NCI-H2171 treated with DMSO at 0.1 percent for 48 hours (cell line): ENCODE measurements at places on chromosomes 16 and 17.
A peak's percentile ranks its signal among the peaks of the same experiment; 100 is the strongest.

DNA sequence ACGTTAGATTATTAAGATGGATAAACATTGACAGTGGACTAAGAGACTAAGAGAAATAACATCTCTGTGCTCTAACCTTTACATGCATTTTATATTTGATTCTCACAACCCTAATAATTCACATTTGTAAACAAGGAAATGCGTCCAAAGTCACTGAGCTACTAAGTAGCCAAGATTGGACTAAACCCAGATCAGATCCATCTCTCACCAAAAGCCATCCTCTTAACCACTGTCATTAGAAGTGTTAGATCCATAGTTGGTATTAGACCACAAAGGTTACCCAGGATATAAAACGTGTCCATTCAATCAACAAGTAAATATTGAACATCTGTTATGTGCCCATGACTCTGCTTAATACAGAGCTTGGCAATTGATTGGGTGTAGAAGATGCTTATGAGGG, 5.2 kb downstream of the HSD17B2 start:
- DNase-seq: no peak

DNA sequence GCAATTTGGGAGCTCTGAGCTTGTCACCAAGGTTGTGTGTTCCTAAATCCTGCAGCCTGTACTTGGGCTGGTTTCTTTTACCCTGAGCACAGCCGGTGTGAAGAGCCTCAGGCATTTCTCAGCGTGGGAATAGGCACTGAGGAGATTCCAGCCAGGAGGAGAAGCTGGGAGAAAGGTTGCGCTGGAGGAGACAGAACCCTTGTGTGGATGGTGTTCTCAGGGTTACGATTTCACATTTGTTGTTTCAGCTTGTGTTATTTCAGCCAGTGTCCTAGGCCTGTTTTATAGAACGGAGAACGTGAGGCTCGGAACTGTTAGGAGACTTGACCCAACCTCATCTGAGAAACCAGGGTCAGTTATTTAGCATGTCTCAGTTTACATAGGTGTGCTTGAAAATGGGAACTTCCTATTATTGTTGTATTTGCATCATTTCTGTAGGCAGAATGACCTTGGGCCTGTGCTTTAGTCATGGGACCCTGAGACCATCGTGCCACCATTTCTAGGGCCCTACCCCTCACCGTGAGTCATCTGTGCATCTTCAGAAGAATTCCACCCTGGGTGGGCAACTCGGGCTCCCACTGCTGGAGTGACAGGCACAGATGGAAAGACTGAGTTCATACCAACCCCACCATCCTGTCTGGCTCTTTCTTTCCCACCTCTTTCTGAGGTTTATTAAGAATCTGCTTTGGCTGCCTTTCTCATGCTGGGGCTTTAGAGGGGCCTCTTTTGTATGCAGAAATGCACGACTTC, 134.9 kb downstream of the MSI2 start:
- peak; percentile 76 for DNase-seq

- no peak for DNase-seq
Measured at GRCh38 chr16:880471-881171, 80.1 kb upstream of the GNG13 start.

DNA sequence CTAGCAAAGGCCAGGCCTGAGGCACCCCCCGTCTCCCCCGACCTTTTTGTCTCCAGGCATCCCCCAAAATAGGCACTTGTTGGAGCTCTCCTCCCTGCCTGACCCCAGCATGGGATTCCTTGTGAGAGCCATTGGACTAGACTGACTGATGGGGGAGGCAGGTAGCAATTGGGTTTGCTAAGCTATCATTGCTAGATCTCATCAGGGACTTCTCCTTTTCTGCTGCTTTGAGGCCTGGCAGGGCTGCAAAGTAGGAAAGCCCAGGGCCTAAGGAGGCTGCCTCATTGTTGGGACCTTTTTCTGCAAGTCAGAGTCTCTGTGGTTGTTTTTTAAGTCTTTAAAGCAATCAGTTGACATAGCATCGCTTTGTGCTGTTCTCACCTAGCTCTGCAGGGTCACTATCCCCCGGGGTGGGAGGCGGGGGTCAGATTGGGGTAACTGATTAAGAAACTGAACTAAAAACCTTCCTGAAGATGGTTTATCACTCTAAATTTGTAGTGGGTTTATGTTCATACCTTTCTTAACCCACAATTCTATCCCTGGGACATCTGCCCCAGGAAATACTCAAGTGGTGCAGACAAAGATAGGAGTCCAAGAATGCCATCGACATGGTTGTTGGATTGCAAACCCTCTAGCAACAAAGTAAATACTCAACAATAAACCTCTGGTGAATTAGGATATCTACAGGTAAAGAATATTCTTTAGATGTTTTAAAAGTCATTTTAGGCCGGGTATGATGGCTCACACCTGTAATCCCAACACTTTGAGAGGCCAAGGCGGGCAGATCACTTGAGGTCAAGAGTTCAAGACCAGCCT, 28.0 kb downstream of the LLGL2 start:
- DNase-seq: no peak

DNA sequence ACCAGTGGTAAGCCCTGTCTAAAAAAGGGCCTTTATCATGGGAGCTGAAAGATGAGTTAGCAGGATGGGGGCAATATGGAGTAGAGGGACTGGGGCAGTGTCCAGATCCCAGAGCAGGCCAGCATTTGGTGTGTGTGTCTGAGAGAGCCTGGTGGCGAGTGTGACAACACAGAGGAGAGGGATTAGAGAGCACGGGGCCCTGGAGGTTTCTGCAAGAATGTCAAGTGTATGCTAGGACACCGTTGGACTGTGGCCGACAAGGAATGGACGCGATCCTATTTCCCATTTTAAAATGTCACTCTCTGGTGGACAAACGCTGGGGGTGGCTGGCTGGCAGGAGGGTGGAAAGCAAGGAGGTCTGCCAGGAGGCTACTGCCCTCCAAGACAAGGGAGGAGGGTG, 12.4 kb downstream of the TAC4 start:
- no peak for DNase-seq

DNA sequence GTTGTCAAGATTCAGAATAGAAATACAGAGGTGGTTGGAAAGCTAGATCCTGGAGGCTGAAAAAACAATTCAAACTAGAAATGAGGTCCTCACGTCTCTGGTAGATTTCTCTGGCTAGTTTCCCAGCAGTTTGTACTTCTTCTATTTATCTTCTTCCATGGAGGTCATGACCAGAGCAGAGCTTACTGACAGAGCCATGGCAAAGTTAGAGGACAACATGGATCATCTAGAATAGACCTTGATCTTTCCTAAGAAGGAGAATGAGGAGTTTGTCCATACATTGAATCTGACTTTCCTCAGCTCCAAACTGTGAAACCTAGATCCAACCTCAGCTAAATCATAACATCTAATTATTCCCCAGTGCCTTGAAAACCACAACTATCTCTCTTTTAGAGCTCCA, 900.8 kb upstream of the GOT2 start:
- DNase-seq: no peak

DNA sequence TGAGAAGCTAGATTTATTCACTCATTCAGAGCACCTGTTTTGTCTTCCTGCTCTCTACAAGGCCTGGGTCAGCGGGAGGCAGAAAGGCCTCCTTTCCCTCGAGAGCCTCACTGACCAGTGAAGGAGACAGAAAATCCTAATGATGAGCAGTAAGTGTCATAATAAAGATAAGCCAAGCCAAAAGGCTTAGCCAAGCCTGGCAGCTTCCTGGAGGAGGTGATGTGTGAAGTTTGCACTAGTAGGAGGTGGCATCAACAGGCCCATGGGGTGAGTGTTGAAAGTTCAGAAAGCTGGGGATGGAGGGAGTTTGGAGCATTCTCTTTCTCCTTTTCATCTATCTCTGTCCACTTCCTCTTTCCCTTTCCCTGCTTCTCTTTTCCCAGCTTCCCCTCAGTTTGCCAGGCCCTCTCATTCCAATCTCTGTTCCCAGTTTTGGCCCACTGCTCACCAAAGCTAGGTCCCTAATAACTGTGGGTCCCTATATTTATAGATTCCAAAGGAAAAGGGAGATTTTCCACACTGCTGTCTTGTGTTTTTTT, 16.5 kb upstream of the SPNS3 start:
- DNase-seq: no peak

DNA sequence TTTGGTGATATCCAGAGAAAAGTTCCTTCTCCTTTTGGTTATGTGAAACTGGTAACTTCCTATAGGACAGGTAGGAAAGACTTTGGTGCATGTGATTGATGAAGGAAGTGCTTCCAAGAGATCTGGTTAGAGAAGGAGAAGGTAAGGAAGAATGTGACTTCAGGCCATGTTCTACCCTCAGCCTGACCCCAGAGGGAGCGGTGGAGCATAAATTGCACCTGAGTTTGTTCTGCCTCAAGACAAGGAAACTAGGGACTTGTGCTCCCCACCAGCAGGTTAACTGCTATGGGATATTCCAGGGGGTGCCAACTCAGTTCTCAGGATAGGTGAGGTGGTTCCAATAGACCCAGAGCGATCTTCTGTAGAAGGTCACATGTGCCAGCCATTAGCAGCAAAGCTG, 299.3 kb upstream of the XYLT1 start:
- DNase-seq: no peak

DNA sequence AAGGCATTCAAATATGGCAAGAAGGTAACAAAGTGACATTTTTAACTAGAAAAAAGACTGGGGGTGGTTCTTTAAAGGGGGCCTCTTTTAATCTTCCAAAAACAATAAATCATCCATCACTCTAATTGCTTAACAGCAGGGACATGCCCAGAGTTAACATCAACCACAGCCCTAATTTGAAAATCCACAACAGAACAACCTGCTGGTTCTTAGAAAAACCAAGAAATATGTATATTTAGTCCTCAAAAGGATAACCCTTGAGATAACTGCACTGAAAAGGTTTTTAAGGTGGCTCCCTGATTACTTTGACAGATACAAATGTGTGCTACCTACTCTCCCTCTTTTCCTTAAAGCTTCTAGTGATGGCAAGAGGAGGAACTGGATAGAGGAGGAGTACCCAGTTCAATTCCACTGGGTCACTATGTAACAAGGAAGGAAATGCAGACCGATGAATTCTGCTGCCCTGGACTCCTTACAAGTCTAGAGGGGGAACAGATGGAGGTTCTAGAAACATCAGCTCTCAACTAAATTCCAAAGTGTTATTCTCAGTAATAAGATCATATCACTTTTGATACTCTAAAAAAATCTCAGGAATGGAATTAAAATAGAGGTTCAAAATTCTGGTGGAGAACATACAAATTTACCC, 54.3 kb downstream of the N4BP1 start:
- DNase-seq: no peak

GRCh38 chr17:4735876-4736651, 3.6 kb upstream of the ZMYND15 start:
- no peak for DNase-seq

DNA sequence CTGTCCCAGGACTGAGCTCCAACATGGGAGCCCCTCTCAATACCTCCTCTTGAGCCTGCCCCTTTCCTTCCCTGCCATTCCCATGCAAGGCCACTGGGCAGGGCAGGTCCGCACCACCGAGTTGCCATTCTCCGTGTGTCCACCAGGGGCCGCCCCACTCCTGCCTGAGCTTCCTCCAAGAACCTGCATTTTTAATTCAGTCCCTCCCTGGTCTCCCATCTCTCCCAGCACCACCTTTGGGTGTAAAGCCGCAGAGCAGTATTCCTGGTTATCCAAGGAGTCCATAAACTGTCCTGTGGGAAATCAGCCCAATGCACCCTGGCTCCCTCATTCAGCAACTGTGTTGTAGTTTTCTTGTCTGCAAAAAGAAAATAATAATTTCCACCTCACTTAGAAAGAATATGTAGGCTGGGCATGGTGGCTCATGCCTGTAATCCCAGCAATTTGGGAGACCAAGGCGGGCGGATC, 15.9 kb upstream of the ANKRD40CL start:
- DNase-seq: peak; percentile 83

- peak; percentile 47 for DNase-seq
Measured at GRCh38 chr17:79444198-79444597, 166.7 kb downstream of the RBFOX3 start.

GRCh38 chr17:15885770-15886169, 59.2 kb upstream of the ADORA2B start:
- DNase-seq: no peak

DNA sequence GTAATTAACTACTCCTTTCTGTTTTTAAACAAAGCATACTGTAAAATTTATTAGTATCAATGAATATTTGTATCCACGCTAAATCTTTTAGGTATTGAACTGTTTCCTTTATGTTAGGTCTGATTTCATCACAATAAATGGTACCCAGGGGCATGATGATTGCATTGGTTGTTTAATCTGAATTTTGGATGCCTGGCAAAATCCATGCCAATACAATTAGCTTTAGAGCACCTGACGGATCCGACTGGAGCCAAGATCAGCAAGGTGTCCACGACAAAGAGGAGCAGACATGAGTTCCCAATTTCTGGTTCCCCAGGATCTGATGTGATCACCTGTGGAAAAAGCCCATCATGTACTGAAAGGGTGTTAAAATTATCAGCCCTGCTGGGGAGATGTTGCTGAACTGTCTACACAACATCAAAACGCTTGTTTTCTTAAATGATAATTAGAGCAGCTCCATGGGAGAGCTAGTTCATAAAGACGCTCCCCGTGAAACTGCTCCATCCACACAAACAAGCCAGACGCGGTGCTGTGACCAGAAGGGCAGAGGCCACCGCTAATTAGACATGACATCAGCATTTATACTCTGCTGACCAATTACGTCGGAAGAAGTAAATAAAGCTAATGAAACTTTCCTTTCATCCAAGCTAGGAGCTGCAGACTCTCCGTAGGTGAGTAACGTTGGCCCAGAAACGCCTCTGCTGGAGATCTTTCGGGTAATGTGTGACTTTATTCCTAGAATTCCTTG, 151.7 kb downstream of the CPPED1 start:
- DNase-seq: no peak

DNA sequence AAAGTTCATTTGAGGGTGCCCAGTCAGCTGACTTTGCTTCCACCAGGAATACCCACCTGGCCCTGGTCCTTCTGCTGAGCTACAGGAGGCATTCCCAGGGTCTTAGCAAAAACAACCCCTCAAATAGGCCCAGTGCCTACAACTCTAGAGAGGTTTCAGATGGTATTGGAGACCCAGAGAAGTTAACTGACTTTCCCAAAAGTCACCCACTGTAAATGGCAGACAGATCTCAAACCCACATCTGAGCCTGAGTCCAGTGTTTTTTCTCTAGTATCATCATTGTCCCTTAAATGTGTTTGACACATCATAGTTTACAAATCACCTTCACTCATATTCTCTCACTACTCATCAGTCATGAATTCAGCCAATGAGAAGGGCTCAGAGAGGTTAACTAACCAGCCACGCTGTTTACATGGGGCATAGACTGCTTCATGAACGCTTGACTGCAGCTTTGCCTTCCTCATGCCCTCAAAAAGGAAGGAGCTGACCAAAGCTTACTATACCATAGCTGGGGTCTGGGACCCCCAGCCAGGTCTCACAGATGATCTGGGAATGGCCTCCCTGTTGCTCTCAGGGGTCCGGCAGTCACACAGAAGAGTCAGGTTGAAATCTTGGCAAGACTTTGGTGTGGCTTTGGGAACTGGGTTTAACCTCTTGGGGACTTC, 3.7 kb downstream of the PHOSPHO1 start:
- DNase-seq: no peak

DNA sequence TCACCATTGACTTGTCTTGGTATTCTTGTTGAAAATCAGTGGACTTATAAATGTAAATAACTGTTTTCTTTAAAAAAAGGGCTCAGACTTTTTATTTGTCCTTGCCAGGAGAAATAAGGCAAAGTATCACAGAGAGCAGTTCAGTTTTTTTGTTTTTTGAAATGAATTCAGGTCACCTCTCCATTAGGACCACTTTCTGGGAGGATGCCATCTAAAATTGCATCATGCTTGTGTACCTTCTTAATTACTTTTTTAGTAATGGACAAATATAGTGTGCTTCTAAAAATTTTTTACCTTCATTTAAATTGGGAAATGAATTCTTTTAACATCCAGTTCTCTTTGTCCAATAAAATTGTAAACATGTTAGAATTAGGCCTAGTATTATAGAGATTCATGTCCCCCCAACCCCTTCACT, 210.0 kb downstream of the BCAS3 start:
- peak; percentile 62 for DNase-seq
